ENCODE measurements at places on chromosomes 7 and 10.

- no peak for DNase-seq
Measured at GRCh38 chr7:13017881-13018280, 330.4 kb downstream of the ARL4A start.

GRCh38 chr10:114551636-114551972 lies 106.5 kb downstream of the ABLIM1 start:
- no peak for DNase-seq

DNA sequence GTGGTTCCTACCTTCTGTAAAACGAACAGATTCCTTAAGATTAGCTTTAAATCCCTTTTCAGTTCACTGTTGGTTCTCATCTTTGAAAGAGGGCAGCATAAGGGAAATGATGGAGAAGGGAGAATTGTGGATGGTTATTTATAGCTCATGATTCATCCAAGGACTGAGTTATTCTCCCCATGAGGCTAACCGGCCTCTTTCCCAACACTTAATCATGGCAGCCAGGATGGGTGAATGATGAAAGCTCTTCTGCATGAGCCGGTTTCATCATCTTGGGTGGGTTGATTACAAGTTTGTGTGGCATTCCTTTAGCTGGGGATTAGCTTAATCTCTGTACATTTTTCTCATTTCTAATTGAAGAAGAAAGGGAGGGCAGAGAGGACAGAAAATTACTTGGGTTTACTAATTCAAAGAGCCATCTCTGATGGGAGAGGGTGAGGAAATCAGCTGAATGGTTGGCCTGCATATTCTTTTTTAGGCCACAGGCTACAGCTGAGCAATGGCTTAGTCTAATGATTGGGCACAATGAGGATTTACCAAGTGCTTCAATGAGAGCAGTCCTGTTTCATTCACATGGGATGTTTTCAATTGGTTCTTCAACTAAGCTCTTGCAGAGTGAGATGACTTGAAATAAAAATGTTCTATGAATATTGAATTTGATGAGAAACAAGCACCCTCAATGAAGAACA lies 250.0 kb downstream of the BMPER start:
- no peak for DNase-seq

DNA sequence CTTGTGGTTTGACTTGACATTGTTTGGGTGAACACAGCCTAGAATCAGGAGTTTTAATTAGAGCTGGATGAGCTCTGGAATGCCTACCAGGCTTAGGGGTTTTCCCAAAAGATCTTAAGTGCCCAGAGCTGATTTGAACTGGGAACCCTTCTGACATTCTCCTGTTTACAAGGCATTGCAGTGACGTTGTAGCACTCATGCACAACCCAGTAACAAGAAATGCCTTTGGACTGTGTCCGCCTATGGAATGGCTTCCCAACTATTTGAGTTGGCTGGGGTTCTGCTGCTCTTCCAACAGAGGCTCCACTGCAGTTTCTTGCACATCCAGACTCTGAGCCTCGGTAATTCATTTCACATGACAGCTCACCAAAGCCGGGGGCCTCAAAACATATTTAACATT lies 76.7 kb upstream of the MKX start:
- DNase-seq, result no peak
